ENCODE measurements at places on chromosomes 3 and 15.

- no peak for DNase-seq
Measured at GRCh38 chr3:108131475-108132134, 40.8 kb upstream of the CD47 start.

DNA sequence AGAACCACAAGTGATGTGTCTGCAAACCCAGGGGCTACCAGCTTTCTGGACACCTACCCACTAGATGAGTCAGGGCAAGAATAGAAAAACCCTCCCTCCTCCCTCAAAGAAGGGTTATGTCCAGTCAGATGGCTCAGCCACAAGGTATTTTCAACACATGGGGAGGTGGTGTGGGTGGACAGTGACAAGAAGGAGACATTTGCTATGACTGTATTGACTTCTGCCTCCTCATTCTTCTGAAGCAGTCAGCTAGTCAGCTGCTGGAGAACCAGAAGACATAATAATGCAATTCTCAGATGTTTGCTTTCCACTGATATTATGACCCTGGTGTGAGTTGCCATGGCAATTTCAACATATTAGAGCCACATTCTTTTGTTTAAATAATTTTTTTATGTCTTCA is 66.7 kb upstream of the GOLGA8B start:
- no peak for DNase-seq

GRCh38 chr3:172698631-172699030 is 12.2 kb downstream of the NCEH1 start:
- no peak for DNase-seq

DNA sequence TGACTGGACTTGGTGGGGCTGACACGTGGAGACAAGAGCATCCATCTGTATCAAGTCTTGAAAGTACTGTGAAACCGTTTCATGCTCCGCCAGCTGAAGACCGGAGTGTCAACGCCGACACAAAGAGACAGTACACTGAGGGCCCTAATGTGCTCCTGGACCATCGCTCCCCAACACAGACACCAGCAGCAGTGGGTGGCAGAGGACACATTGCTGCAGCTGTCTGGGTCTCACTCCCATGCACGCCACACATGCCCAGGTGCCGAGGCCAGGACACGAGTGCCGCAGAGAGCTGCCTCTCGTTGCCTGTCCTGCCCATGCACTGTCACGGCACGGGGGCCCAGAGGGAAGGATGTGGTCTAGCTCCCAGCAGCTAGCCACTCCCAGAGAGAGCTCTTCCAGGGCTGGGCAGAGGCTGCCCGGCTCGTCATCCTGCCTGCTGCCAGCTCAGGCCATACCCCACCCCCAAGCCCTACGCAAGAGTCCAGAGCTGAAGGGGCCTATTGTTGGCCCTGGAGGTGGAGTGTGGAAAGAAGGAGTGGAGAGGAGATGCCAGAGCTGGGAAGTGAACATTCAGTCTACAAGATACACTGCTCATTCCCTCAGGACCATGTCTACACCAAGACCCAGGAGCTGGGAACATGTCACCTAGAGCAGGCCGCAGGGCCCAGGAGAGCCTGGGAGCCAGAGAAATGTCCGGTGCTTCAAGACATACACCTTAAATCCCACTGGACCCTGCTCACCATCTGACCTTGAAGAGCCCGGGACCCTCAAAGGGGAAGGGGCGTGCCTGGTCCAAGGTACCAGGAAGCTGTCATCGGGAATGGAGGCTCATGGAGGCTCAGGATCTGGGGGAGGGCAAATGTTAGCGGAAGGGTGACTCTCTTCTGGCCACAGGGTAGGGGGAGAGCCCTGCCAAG is 7.7 kb downstream of the TNK2 start:
- DNase-seq, result no peak

All from stimulated activated CD8-positive, alpha-beta memory T cell treated with anti-CD3 and anti-CD28 coated beads, Interleukin-4, amount 100 ng/mL, for 1 hour (primary cell).